Central memory CD8-positive, alpha-beta T cell (primary cell): ENCODE measurements at places on chromosomes 7 and 10.

DNA sequence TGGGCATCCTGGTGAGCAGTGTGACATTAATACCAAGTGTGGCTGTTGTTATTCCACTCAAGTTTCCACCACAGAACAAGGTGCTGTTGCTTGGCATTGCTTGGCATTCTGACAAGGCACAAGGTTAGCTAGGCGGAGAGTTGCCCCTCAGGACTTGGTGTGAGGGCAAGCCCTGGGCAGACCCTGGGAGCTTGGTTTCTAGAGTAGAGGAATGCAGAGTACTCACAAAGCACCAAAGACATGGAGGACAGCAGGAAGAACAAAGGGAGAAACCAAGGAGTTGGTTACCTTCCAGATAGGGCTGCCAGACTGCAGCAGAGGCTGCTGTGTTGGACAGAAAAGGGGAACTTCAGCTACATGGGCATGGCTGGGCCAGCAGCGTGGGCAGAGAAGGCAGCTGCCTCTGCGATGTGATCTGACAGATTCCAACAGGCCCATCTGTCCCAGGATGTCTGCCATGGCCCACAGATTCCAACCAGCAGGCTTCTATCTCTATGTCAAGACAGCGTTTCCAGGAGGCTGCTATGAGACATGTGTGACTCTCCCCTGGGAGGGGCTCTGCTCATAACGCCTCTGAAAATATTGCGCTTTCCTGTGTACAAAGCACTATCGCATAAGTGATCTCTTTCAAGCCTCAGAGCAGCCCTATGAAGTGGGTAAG lies 1.8 kb downstream of the GOLGA7B start:
- no peak for DNase-seq

DNA sequence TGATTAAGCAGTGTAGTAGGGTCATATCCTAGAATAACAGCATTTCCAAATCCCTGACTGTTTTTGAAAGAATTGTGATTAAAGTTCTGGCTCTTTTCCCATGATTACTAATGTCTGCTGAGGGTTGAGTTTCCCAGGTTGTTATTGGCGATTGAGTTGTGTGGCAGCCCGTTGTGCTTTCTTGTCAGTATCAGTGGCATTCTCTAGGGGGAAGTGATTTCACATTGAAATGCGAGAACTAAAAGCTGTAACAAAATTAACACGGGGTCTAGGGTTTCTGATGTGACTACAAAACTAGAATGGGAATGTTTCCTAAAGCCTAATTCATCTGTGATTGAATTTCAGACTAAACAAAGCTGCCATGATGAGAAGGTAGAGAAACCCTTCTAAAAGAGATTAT lies 349.4 kb downstream of the EXOC4 start:
- no peak for DNase-seq

GRCh38 chr10:93554760-93555432 lies 11.6 kb upstream of the FFAR4 start:
- DNase-seq = peak; percentile 17

DNA sequence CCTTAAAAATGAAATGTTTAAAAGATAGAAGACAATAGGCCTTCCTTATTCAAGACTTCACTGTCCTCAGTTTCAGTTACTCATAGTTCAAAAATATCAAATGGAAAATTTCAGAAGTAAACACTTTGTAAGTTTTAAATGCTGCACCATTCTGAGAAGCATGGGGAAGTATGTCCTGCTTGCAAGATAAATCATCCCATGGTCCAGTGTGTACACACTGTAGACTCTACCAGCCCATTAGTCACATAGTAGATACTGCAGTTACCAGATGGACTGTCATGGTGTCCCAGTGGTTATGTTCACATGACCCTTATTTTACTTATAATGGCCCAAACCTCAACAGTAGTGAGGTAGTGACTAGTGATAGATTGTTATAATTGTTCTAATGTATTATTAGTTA lies 69.5 kb downstream of the PTPN12 start:
- no peak for DNase-seq
